Activated CD8-positive, alpha-beta memory T cell treated with anti-CD3 and anti-CD28 coated beads, Interleukin-2, amount 50 U/mL, for 4 hours (primary cell): ENCODE measurements at places on chromosomes 4 and X.

DNA sequence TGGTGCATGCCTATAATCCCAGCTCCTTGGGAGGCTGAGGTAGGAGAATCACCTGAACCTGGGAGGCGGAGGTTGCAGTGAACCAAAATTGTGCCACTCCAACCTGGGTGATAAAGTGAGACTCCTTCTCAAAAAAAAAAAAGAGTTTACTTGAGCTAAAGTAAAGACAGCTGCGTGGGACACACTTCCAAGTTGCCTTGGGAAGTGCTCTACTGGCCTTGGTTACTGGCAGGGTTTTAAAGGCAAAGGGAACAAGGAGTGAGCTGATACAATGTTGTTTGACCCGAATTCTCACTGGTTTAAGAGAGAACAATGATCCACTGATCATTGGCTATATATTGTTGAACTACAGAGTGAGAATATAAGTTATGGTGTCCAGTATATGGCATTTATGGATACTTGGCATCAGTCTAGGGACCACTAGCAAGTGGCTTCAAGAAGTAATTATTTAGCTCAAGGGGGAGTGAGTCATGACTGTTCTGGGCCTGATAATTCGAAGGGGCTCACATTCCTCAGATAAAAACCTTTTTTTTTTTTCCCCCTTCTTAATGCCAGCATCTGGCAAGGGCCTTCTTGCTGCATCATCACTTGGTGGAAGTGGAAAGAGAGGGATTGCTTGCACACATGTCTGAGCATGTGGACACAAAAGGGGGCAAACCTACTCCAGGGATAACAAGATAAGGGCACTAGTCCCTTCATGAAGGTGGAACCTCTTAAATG is 32.3 kb downstream of the GRK4 start:
- DNase-seq = no peak

DNA sequence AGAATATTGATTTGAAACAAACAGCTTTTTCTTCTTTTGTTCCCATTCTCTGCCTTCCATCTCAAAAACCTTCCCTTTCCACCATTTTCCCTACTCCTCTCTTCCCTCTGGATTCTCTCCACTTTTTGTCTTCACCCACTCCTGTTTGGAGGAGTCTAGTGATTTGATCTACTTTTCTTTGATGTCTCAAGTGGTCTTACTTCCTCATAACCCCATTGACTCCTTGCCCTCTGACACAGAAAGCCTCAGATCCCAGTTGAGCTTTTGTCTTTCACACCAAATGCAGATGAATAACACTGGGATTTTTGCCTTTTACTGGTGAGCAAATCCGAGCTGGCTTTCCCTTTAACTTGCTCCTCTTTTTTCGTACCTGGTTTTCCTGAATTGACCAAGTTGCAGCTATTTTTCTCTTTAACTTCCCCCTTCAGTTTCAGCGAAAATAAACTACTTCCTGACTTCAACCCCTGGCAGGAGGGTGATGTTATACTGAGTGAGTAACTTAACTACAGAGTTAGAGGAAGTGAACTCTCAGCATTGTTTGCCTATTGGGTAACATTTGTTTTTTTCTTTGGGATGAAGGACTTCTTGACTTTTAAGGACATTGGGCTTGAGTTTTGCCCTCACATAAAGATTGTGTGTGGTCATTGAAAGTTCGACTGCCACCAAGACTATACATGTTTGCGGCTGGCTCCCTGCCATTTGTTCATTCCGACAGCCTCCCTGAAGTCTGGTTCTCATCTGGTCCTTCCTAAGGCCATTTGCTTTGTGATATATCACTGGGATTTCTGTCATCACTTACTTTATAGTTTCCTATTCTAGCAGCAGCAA is 392.8 kb upstream of the NR3C2 start:
- DNase-seq = no peak

- DNase-seq = no peak
Measured at GRCh38 chrX:71225009-71225408, 2.0 kb downstream of the GJB1 start.

DNA sequence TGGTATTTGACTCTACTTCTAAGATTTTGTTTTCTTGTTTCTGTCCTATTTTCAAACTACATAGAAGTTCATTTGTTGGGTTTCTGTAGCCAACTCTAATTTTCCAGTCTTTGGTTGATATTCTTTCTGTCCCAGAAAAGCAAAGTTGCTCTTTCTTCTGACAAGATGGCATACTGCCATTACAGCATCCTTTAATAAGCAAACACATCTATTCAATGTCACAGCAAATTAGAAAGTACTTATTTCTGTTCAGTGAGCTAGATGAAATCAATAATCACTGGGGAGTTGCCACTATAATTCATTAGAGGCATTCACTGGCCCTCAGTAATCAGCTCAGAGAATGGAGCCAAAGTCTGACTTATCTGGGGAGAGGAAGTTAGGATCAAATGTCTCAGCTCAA is 1258.0 kb upstream of the IGFBP7 start:
- no peak for DNase-seq
